H7 (cell line): ENCODE measurements at places on chromosomes 5 and 9. TPM values are rescaled to one million over a fixed set of nuclear protein-coding genes. Genes with fewer than 3 reads are reported as not detected.
A peak's percentile ranks its signal among the peaks of the same experiment; 100 is the strongest.

GRCh38 chr5:79456890-79457583 is 56.9 kb downstream of the HOMER1 start:
- no peak for DNase-seq

DNA sequence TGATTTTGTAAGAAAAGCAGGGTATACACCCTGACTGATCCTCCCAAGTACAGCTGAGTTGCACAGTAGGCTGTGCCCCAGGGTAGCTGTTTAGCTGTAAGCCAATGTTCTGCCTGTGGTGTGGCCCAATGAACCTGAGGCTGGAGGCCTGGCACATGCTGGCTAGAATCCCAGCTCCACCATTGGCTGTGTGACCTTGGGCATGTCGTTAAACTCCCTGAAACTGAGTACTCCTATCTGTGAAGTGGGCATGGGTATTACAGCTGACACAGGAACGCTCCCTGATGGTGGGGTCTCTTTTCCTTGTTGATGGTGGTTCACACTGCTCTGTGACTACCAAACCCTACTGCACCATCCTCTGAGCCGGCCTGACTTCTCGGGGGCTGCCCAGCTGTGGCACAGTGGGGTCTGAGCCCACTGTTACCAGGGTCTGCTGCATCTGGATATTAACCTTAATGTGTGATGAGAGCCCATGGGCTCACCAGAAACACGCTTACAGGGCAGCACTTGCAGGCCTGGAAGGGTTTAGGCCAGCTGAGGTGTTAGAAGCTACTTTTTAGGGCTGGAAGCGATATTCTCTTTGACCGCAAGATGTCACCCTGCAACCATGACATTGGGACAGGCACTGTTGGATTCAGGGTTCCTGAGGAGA is 7.0 kb upstream of the GADD45G start:
- DNase-seq: peak; percentile 70

DNA sequence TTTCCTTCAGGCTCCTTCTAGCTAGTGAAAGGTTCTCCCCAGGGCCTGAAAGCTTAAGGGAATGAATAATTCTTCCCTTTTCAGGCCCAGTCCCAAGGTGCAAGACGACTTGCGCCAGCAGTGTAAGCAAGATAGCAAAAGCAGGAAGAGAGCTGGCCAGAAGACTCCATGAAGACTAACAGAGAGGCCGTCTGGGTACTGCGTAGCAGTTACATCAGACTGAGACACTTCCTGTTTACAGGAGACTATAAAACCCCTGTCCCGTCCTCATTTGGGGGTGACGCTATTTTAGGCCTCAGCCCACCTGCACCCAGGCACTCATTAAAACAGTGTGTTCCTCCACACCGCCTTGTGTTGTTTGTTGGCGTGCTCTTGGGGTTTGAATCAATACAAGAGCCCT is 90.7 kb upstream of the MOCS2 start:
- DNase-seq: no peak

DNA sequence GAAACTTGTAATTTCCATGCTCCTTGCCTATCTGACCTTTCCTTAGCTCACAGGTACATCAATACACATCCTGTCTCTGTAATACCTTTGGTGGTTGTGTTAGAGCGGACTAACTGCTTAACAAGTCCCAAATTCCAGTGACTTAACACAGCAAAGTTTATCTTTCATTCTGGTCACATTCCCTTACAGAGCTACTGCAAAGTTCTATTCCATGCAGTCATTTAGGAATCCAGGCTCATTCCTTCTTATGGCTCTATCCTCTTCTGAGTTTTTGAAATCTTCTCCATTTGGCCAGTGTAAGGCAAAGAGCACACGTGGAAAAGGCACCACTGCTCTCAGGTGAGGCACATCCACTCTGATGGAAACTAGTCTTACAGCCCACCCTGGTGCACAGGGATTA is 238.6 kb upstream of the ANKRD55 start:
- DNase-seq: no peak

DNA sequence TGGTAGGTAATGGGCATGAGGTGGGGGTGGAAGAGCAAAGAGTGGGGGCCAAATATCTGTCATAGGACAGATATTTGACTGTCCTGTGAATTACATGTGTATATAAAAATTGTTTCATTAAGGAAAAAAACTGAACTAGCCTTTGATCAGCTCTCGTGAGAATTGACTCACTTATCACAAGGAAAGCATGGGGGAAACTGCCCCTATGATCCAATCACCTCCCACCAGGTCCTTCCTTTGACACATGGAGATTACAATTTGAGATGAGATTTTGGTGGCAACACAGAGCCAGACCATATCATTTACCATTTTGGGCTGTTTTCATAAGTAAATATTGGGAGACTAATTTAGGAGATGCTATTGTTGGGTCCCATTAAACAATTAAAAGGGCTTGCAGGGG is 63.2 kb upstream of the FYB1 start:
- no peak for DNase-seq

GRCh38 chr9:113656771-113657670 is 193.5 kb downstream of the RGS3 start:
- peak; percentile 38 for DNase-seq

- DNase-seq: peak; percentile 8
These were observed 92.2 kb upstream of the MOCS2 start for GRCh38 chr5:53201746-53202145.

DNA sequence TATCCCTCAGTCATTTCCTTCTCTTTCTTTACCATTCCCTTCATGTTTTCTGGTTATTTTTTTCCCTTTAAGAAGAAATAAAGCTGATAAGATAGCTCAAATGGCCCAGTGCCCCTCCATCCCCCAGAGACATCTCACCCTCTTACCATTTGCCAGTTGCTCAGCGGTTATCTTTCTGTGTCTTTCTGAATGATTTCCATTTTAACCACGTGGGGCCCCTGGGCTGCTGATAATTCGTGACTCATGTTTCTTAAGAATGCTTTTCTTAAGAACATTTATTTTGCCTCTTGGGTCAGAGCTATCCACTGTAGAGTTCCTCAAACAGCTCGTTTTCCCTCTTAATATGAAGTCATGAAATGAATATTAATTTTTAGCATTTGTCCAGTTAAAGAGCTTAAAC is 147.8 kb downstream of the MAST4 start:
- DNase-seq: no peak

GRCh38 chr9:128702445-128702948 is at the start of gene PKN3:
PKN3 (plus strand) TSS chr9:128702503; CDS start chr9:128702916, 413 bp downstream.
- peak; percentile 99 for DNase-seq

THBS4 gene
- 3.1 and 3.4 TPM in 2 replicates for total RNA-seq

SEMA4D gene
- total RNA-seq: 17.0 and 23.6 TPM in 2 replicates

THOC3 gene
- 147 and 165 TPM in 2 replicates for total RNA-seq

IL11RA gene
- total RNA-seq: 7.3 and 9.8 TPM in 2 replicates

ANGPTL2 gene
- 4.7 and 8.3 TPM in 2 replicates for total RNA-seq

PTPN3 gene
- 0.62 and 2.0 TPM in 2 replicates for total RNA-seq

C9 gene
- total RNA-seq: not detected in 2 replicates

PCDHB11 gene
- 0.03 and 0.18 TPM in 2 replicates for total RNA-seq

CBY3 gene
- total RNA-seq: 0.44 TPM in 1 of 2 replicates, not detected in the other
